ENCODE measurements at places on chromosomes 1 and 21.

DNA sequence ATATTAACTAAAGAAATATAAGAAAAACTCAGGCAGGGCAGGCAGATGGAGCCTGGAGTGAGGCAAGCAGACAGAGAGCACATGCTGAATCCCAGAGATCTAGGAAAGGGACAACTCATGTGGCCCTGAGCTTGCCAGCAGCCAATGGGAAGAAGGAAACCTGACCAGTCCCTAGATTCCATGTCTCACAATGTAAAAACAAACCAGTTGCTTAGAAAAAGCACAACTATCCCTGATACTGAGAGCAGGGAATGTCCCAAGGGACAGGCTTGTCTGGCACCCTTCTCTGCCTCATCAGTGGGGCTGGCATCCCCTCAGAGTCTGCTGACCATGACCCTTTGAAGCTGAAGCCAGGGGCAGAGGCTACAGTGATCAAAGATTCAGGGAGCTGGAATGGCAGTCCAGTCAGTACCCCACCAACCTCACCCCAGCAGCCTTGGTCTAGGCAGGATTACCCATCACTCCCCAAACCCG is 27.8 kb downstream of the HSPG2 start:
- no peak for DNase-seq

GRCh38 chr1:228457396-228458176 is 29.6 kb upstream of the RNF187 start:
- DNase-seq: peak; percentile 98

DNA sequence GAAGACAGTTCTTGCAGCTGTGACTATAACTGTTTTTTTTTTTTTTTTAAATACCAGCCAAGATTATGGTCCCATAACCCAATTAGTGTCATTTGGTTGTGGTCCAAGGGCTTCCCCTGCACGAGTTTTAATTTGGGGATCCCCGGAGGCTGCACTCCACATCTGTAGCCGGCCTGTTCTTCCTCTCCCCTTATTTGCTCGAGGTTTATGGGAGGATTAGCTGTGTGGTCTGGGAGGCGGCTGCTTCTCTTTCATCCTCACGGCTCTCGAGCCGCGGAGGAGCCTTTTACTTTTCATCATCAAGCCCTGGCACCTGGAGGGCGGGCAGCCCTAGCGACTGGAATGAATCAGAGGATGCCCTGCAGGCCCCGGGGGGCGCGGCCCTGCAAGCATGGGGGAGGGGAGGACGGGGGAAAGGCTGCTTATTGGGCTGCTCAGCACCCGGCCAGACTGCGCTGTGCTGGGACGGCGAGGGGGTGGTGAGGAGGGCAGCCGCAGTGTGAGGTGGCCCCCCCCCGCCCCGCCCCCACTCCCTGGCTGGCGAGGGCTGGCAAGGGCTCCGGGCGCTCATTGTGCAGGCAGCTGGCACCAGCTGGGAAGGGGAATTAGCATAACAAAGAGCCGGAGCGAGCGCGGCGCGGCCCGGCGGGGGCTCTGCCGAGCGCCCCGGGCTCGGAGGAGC is 18.5 kb downstream of the SERTAD4 start:
- peak; percentile 55 for DNase-seq

- no peak for DNase-seq
Measured at GRCh38 chr1:184167352-184167751, 115.8 kb downstream of the TSEN15 start.

GRCh38 chr1:221206076-221206475 is 326.8 kb downstream of the HLX start:
- DNase-seq: no peak
